Stimulated activated CD8-positive, alpha-beta memory T cell treated with anti-CD3 and anti-CD28 coated beads, Interleukin-7, amount 100 ng/mL, for 1 hour (primary cell): ENCODE measurements at places on chromosomes 5 and 9.

- no peak for DNase-seq
These were observed 149.7 kb downstream of the ESM1 start for GRCh38 chr5:54835647-54836046.

GRCh38 chr9:114721491-114722079 is 39.6 kb upstream of the TEX48 start:
- no peak for DNase-seq

- no peak for DNase-seq
These were observed 6.7 kb downstream of the FAF2 start for GRCh38 chr5:176454724-176455394.

GRCh38 chr9:109166171-109166770 is 778 bp downstream of the FRRS1L start:
- no peak for DNase-seq

- DNase-seq = no peak
These were observed 10.9 kb downstream of the CXXC5 start for GRCh38 chr5:139658928-139659667.

GRCh38 chr9:108830272-108830671 is 25.5 kb downstream of the ACTL7B start:
- DNase-seq = no peak

DNA sequence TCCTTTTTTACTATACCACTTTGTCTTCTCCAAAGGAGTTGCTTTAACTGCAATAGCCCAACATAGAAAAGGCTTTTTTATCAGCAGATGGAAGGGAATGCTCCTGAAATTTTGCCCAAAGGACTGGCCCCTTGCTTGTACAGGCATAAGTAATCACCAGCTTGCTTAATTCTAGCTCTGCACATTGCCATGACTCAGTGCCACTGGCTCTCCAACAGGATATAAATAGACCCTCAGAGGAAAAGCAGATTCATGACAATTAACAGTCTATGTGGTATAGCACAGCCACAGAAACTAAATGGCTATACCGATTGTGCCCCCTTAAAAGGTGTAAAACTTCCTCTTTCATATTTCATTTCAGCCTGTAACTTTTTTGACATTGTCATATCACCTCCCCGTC is 227.0 kb downstream of the ZNF608 start:
- no peak for DNase-seq

DNA sequence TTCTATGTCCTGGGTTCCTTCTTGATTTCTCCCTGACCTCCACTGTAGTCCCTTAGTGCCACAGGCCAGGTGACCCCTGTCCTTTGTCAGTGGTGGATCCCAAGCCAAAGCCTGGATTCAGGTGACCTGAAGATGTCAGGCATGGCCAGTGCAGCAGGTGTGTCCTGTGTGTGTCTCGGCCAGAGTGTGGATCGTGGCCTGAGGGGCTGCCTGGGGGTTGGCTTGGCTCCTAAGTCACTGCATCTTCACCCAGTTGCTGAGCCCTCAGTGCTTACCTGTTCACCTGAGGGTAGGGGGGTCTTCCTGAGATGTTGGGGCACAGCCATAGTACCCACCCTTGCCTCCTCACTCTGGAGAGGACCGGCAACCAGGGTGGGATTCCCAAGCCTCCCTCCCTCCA is 61.8 kb upstream of the PITX1 start:
- no peak for DNase-seq

DNA sequence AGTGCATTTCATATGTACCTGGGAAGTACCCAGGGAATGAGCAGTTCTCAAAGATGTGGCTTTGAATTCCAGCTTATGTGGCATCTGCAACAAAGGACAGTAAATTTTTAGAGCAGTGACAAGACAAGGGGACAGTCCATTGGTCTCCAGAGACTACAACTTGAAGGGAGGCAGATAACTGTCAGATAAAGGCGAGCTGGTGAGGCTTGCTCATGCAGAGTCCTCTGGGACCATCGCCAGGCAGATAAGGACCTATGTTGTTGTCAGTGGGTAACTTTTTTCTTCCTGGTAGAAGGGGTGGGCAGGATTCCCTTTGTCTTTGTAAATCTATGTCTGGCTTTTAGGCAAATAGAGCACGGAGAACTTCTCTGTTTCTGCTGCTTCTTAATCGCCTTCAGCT is 120.2 kb downstream of the ICE1 start:
- no peak for DNase-seq

GRCh38 chr5:151780348-151780747 is 8.6 kb downstream of the G3BP1 start:
- no peak for DNase-seq

DNA sequence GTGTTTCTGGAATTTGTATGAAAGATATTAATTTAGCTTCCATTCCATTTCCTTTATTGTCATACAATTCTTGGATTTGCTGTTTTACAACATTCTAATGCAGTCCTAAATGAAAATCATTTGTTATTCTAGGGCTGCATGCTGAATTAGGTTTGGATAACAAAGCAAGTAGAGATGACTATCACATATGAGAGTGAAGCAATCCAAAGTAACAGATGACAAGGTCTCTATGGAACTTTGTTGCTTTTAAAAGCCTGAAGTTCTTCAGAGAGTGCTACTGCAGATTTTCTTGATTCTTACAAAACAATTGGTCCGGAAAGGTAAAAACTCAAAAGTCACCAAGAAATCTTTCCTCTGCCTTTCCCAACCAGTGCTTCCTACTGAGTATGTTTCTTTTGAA is 56.9 kb upstream of the VCAN start:
- no peak for DNase-seq

DNA sequence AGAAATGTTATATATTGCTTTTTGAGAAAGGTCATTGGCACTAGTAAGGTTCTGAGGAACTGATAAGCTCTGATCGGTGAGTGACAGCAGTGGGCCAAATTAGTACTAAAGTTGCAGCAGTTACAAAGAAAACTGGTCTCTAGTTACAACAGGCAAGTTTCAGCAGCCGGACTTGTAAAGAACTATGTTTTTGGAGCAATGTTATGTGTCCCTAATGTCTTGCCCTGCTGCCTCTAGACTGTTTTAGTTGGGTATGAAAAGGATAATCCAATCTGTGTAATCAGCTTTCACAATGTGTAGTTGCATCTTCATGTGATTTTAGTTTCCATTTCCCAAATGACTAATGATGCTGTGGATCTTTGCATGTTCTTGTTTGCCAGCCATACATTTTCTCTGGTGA is 113.5 kb downstream of the CAMK4 start:
- no peak for DNase-seq

DNA sequence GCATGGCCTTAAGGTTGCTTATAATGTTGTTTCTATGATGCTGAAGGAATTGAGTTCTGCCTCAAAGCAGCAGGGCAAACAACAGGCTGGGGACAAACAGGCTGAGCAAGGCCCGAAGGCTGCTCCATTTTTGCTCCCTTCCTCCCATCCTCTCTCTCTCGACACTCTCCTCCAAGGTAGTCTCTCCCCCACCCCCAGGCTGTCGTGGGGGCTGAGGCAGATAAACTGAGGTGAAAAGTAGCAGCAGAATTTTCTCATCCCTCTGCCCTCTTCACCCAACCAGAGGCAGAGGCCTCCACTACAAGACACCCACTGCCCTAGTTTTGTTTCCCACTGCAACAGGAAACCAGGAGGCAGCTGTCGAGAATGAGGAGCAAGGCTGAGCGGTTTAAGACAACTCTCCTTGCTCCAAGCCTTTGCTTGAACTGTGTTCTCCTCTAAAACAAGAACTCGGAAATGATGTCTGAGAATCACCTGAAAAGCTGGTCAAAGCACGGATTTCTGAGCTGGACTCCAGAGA is 13.5 kb upstream of the GNA14 start:
- no peak for DNase-seq

GRCh38 chr9:99828054-99828416 is 6.3 kb downstream of the NR4A3 start:
- DNase-seq = no peak

DNA sequence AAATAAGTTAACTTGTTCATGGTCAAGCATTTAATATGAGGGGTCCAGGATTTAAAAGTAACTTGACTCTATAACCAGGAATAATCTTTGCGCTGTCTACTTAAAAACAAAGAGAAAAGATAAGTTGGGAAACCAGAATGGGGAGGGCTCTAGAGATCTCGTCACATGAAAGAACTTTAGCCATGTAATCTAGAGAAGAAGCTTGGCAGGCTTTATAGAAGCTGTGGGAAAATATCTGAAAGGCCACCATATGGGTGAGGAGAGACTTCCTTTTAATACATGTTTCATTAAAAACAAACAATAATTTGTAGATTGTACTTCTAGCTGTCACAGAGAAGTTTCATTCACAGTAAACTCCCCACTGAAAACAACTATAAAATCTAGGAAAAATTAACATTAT is 46.7 kb upstream of the PPP1R2B start:
- no peak for DNase-seq

DNA sequence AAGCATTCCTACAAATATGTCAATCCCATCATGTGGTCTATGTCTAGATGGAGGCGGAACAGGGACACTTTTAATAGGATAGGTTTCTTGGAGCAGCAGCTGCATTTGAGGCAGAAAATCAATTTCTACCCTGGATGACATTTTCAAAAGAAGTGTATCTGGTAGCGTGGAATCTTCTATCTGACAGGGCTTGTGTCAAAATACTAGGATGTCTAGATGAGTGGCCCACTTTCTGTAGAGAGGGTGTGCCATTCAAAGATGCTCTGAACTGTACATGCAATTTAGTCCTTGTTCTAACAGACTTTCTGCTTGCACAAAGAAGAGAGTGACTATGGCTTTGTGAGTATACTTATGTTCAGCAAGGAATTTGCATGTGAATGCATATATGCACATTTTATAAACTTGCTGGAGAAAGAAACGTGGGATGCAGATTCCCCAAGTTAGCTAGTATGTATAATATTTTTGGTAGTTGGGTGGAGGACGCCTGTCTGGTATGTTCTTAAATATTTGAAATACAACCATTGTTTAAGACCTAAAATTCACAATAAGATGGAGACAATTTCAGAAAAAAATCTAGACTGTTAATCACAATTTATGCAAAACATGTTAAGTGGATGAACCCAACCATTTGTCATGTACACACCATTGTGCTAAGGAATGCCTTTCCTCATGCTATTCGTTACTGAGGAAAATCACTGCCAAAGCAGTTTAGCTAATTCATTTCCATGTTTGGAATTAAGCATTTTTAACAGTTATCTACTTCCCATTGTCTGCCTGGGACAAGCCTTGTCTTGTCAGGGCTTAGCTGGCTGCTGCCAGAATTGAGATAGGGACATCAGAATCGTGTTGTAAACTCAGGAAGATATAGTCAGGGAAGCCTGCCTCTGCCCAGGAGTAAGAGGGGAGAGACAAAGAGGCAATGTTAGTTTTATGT is 129.1 kb upstream of the MEF2C start:
- no peak for DNase-seq

DNA sequence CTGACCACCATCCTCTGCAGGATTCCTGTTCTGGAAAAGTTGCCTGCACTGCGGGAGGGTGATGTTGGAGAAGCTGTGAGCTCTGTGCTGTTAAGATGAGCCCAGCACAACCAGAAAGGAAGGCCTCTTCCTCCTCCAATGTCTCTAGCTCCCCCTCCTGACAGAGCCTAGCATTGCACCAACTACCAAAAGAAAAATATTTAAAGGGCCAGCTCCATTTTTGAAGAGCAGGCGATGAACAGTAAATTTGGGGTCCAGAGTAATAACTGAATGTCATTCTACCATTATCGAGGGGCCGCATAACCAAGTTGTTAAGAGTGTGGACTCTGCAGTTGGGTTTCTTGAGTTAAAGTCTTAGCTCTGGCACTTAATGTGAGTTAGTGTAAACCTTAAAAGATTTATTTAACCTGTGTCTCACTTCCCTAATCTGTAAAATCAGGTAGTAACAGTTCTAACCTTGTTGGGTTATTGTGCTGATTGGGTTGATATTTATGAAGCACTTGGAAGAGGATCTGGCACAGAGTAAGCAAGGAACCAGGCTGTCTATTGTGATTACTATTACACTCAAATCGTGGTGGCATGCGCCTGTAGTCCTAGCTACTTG is 3.9 kb downstream of the TEX53 start:
- peak; percentile 50 for DNase-seq

GRCh38 chr5:109628591-109628990 is 61.1 kb upstream of the MAN2A1 start:
- DNase-seq = no peak

DNA sequence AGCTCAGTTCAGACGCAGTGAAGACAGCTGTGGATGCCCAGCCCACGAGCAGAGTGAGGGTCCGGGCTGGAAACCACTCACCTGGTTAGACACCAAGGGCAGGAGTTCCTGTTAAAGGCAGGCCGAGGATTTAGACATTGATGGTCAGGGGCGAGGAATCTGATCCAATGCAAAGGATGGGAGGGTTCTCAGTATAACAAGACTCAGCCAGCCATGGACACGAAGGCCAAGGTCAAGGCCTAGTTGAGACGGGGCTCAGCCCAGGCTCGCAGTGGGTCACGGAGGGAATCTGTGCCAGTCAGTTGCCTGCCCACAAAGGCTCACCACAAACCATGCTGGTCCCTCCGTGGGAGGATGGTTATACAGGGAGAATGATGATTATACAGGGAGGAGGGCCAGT is 63.3 kb upstream of the FCN1 start:
- no peak for DNase-seq

GRCh38 chr5:139787568-139788293 is 7.9 kb upstream of the PSD2 start:
- peak; percentile 81 for DNase-seq

- no peak for DNase-seq
These were observed 14.9 kb upstream of the FEM1C start for GRCh38 chr5:115559524-115559923.

DNA sequence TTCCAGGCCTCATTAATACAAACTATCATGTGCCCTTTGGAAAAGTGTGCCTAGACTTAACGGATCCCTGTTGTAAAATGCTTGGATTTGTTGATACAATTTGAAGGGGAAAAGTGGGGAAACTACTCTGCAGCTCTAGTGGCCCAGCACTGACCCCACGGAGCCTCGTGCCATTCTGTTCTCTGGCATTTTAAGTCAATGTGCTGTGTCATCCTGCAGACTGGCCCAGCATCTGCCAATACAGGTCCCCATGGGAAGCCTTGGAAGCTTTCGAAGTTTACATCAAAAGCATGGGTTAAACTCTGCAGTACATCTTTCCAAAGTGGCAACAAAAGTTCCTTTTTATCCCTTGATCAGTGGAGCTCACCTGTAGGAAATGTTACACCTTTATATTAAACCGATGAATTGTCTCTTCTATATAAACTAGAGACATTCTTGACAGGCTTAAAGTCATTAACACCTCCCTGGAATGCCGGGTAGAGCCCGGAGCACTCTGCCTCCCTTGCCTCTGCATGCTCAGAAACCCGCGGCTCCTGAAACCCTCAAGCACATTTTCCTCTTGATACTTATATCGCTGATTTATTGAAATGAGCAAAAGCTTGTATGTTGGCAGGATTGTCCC is 596.0 kb upstream of the ADAMTS16 start:
- DNase-seq = no peak

DNA sequence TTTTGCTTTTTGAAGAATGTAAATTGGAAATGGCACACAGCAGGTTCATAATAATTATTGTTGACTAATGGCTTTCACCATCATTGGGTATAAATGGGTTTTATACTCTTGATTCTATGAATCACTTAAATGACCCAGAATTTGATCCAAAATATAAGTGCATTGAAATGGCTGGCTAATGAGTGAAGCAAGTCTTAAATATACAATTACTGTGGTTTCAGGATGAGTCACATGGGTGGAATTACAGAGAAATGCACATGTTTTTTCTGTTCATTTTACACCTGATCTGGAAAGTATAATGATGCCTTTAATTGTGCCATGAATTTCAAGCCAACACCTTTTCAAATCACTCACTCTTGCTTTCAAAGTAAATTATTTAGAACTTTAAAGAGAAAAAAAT is 380.8 kb upstream of the CD180 start:
- DNase-seq = no peak
